IMR-90 (cell line): ENCODE measurements at places on chromosomes 6 and 20. TPM values are rescaled to one million over a fixed set of nuclear protein-coding genes. Genes with fewer than 3 reads are reported as not detected.

PREX1 gene
- 0.56 and 0.72 TPM in 2 replicates for total RNA-seq

HAO1 gene
- not detected in 2 replicates for total RNA-seq

REM1 gene
- not detected in 2 replicates for total RNA-seq

SEMG2 gene
- not detected in 2 replicates for total RNA-seq

- DNase-seq: no peak
- no peak overlapping the region for H3K27ac ChIP-seq
- H3K36me3 ChIP-seq: peaks cover 25% of the 10 kb centered on the region
- no peaks in the 10 kb centered on the region for H3K27me3 ChIP-seq
- H3K4me3 ChIP-seq: no peak overlapping the region
Measured at GRCh38 chr20:37245216-37246150, 16.1 kb downstream of the GHRH start.

DNA sequence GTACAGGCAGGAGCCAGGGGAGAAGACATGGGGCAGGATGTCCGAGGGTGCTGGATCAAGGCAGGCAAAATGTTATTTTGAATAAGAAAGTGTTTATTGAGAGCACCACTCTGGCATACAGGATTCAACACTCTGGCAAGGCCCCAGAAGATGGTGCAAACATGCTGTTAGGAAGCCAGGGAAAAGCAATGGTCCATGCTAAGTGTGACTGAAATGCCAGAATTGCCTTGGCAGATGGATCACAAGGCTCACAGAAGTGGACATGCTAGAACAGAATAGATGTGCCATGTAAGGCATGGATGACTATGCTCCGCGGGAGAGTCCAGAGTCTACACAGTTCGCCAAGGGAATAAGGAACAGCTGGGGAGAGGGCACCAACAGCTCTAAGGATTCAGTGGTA lies 54.6 kb downstream of the QRSL1 start:
- no peaks in the 10 kb centered on the region for H3K36me3 ChIP-seq
- DNase-seq: no peak
- H3K4me1 ChIP-seq: no peaks in the 10 kb centered on the region
- no peak overlapping the region for H3K27ac ChIP-seq
- H3K4me3 ChIP-seq: no peak overlapping the region

DNA sequence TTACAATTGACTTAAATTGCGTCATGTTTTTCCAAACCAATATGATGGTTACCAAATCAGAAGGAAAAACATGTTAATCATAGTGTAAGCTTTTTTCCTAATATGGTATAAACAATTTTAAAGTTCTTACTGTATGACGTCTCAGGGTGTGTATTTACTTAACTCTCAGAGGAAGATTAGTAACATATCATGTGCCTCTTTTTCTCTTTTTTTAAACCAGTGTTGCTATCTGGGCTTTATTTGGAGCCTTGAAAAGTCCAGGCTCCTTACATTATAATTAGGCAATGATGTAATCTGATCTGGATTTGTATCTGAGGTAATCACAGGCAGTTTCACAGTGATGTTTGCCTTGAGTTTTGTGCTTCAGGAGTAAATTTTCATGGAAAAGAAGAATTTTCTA lies 20.4 kb upstream of the RAB23 start:
- peak overlapping the region; percentile 98; the same call in 1 of the 2 replicates for H3K27ac ChIP-seq
- H3K36me3 ChIP-seq: no peaks in the 10 kb centered on the region
- peak; percentile 99 for DNase-seq
- peaks cover 9% of the 10 kb centered on the region for H3K4me1 ChIP-seq
- H3K4me3 ChIP-seq: no peak overlapping the region

GRCh38 chr6:72651967-72652956 lies 30.4 kb downstream of the KCNQ5 start:
- H3K27ac ChIP-seq: no peak overlapping the region
- H3K27me3 ChIP-seq: no peaks in the 10 kb centered on the region
- H3K4me3 ChIP-seq: no peak overlapping the region
- DNase-seq: no peak
- H3K36me3 ChIP-seq: no peaks in the 10 kb centered on the region
- H3K4me1 ChIP-seq: peaks cover 3% of the 10 kb centered on the region; the same call in 1 of the 2 replicates
